CD4-positive, alpha-beta memory T cell (primary cell): ENCODE measurements at places on chromosomes 13 and 19.
A peak's percentile ranks its signal among the peaks of the same experiment; 100 is the strongest.

GRCh38 chr13:73602295-73602694 is 531.9 kb downstream of the KLF12 start:
- H3K4me3 ChIP-seq, result no peak overlapping the region
- H3K27ac ChIP-seq, result no peak overlapping the region
- no peaks in the 10 kb centered on the region for H3K4me1 ChIP-seq
- no peaks in the 10 kb centered on the region for H3K27me3 ChIP-seq

GRCh38 chr13:111886217-111886945 is 180.6 kb upstream of the SOX1 start:
- no peaks in the 10 kb centered on the region for H3K4me1 ChIP-seq
- H3K36me3 ChIP-seq, result no peaks in the 10 kb centered on the region
- no peak for DNase-seq
- H3K27me3 ChIP-seq, result no peaks in the 10 kb centered on the region
- no peak overlapping the region for H3K27ac ChIP-seq

DNA sequence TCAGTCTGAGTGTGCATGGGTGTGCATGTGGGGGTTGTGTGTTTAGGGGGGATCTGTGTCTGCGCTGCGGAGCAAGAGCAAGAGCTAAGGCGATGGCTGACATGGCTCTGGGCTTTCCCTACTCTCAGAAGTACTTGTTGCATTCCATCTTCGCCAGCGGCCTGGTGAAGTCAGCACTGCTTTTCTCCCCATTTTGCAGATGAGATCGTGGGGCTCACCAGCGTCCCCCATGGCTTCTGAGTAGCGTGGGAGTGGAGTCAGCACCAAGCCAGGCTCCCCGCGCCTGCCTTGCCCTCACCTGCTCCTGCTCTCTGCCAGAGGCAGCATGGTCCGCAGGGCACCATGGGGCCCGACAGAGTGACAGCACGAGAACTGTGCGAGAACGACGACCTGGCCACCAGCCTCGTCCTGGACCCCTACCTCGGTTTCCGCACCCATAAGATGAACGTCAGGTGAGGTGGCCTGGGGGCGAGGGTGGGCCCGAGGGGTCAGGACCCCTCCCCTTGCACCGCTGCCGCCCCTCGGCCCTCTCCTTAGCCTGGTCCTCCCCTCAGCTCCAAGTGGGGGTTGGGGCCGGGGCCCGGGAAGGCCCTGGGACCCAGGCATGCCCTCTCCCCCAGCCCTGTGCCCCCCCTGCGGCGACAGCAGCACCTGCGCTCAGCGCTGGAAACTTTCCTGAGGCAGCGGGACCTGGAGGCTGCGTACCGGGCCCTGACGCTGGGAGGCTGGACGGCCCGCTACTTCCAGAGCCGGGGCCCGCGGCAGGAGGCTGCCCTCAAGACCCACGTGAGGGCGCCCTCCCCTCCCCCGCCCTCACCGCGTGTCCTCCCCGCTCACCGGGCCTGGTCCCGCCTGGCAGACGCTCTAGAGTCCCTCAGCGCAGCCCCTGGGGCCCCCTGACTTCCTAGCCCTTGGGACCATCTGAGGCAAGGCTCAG is 2.2 kb downstream of the KMT5C start:
- no peaks in the 10 kb centered on the region for H3K27me3 ChIP-seq
- no peak overlapping the region for H3K4me3 ChIP-seq
- no peak overlapping the region for H3K27ac ChIP-seq
- peaks cover 3% of the 10 kb centered on the region for H3K36me3 ChIP-seq

- H3K36me3 ChIP-seq, result peaks cover 20% of the 10 kb centered on the region
- no peak for DNase-seq
- no peaks in the 10 kb centered on the region for H3K27me3 ChIP-seq
- no peak overlapping the region for H3K4me3 ChIP-seq
- peaks cover 36% of the 10 kb centered on the region for H3K4me1 ChIP-seq
- H3K27ac ChIP-seq, result peak overlapping the region; percentile 89
These were observed 461 bp upstream of the HSPB6 start for GRCh38 chr19:35757231-35757748.

- H3K27ac ChIP-seq, result no peak overlapping the region
- H3K36me3 ChIP-seq, result no peaks in the 10 kb centered on the region
- no peak for DNase-seq
These were observed 14.6 kb downstream of the ACER1 start for GRCh38 chr19:6318772-6319171.

DNA sequence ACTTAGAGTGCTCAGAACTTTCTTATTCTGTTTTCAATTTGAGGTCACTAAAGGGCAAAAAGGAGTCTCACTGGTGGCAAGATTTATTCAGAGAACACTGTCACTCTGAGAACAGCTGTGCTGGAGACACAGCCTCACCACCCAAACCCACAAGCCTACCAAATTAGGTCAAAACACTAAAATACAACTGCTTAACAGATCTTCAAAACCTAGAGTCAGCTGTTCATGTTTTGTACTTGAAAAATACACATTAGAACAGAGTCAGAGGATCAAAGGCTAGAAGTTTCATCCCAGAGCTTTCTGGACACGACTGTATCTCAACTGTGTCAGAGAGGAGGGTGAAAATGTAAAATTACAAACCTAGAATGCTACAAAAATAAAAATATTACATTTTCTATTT is 89.3 kb downstream of the MIPEP start:
- DNase-seq, result peak; percentile 8
- no peak overlapping the region for H3K4me3 ChIP-seq
- no peaks in the 10 kb centered on the region for H3K27me3 ChIP-seq

GRCh38 chr19:18915639-18916038 is 3.5 kb downstream of the COPE start:
- peaks cover 14% of the 10 kb centered on the region for H3K36me3 ChIP-seq
- no peak overlapping the region for H3K27ac ChIP-seq
- no peak for DNase-seq

DNA sequence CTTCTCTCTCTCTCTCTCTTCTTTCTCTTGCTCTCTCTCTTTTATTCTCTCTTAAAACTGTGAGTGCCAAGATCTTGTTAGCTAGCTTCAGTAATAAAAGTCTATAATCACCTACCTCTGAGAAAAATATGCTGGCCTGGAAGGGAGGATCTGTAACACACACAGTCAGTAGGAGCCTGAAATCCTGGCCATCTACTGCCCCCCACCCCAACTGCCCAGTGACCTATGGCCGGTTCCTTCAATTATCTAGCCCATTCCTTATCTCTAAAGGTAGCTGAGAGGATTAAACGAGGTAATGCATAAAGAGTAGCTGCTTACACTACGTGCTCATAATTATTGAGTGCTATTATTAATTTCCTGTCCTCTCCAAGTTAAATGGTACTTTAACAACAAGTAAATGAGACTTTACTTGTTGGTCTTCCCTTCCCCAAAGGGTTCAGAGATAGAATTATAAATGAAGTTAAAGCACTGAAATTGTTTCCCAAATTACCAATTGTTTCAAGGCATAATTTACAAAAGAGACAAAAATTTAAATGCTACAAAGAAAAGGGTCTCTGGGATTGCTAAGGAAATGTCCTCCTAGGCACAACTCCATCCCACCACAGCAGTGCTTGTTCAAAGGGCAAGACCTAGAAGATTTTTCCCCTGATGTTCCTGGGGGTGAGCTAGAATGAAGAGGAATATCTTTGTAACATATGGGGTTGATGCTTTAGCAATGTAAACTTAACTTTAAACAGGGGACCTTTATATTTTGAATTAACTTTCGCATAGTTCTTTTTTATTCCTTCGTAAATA is 1.8 kb downstream of the LCP1 start:
- H3K4me1 ChIP-seq, result peaks cover 72% of the 10 kb centered on the region
- DNase-seq, result no peak
- no peaks in the 10 kb centered on the region for H3K27me3 ChIP-seq

GRCh38 chr13:113158946-113159345 is 498 bp downstream of the PROZ start:
- no peak overlapping the region for H3K27ac ChIP-seq
- H3K4me3 ChIP-seq, result no peak overlapping the region
- H3K27me3 ChIP-seq, result no peaks in the 10 kb centered on the region
- H3K36me3 ChIP-seq, result no peaks in the 10 kb centered on the region

DNA sequence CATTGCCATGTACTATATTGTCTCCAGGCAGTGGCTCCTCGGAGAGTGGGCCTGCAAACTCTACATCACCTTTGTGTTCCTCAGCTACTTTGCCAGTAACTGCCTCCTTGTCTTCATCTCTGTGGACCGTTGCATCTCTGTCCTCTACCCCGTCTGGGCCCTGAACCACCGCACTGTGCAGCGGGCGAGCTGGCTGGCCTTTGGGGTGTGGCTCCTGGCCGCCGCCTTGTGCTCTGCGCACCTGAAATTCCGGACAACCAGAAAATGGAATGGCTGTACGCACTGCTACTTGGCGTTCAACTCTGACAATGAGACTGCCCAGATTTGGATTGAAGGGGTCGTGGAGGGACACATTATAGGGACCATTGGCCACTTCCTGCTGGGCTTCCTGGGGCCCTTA is 624 bp downstream of the GPR32 start:
- no peaks in the 10 kb centered on the region for H3K27me3 ChIP-seq
- no peak overlapping the region for H3K27ac ChIP-seq
- H3K4me1 ChIP-seq, result no peaks in the 10 kb centered on the region
- DNase-seq, result no peak
- no peaks in the 10 kb centered on the region for H3K36me3 ChIP-seq
- H3K4me3 ChIP-seq, result no peak overlapping the region

DNA sequence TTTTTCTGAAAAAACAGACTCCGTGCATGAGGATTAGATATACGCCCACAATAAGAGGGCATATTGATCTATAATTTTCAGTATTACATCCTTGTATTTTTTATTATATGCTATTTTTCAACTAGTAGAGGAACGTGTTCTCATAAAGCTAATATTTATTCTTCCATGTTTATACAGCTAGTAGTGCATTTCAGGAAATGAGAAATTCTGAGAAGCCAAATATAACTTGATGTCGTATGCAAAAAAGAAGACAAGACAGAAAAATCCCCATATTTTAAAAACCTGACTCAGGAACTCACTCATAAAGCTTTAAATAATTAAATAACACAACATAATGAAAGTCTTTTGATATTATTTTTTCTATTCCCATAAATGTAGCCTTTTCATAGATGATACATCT is 308.6 kb downstream of the ENOX1 start:
- no peak for DNase-seq
- no peaks in the 10 kb centered on the region for H3K36me3 ChIP-seq
- no peak overlapping the region for H3K4me3 ChIP-seq
- H3K27ac ChIP-seq, result no peak overlapping the region

GRCh38 chr13:98959291-98959690 is 18.6 kb downstream of the DOCK9 start:
- H3K27ac ChIP-seq, result no peak overlapping the region
- no peaks in the 10 kb centered on the region for H3K27me3 ChIP-seq
- DNase-seq, result no peak
- H3K4me3 ChIP-seq, result no peak overlapping the region
